ENCODE measurements at places on chromosomes 1 and 21.

DNA sequence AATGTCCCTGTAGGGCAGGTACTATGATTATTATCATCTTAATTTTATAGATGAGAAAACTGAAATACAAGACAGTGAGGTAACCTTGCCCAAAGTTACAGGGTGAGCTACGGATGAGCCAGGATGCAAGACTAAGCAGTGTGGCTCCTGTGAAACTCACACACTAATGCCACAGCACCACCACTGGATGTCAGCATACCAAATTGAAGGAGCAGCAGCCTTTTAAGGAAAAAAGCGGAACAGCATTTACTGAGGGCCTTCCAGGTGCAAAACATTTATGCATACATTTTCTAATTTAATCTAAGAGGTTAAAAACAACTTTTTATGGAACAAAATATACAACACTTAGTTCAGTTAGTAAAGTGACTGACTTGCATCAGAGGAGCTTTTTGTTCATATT is 41.7 kb downstream of the SEC16B start:
- no peak for DNase-seq

GRCh38 chr1:40650075-40650474 is 15.4 kb downstream of the RIMS3 start:
- no peak for DNase-seq

GRCh38 chr1:44270686-44271628 is 57.7 kb downstream of the DMAP1 start:
- no peak for DNase-seq

GRCh38 chr1:215647738-215648137 is 80.6 kb downstream of the KCTD3 start:
- no peak for DNase-seq

DNA sequence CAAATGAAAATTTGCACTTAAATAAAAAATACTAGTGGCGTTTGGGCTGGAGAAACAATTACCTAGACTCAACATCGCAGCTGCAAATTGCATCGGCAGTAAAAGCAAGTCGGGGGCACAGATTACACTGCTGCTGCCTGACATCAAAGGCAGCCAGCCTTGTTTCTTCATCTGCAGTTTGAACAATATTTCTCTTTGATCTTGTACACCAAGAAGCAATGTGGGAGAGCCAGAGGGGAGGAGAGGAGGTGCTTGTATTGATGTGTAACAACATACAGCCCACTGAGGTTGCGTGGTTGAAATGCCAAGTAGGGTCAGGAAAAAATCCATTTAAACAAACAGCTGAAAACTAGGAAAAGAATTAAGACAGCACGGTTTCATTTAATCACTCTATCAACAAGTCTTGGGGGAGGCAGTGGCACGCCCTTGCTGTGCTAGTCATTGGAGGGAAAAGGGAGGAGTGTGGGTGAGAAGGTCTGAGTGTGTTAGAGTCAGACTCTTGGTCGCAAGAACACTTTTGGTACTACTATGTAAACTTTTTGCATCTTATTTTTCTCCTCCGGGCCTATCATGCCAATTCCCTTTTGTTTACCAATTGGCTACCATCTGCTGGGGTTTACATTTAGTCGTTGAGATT is 456.5 kb downstream of the OMA1 start:
- DNase-seq = no peak

DNA sequence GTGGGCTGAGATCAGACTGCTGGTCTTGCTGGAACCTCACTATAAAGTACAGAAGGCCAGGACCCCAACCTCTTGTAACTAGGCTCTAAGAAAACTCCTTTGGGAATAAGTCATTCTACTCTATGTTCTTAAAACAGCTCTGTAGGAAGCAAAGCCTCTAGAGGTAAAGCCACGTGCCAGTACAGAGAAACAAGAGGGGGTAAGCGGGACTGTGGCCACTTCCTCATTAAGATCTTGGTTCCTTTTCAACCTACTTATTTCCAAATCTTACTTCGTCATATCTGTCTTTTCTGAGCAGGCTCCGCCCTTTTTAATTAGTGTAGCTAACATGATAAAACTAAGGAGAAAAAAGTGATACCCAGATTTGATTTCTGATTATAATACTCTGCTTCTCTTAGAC is 3.8 kb downstream of the NCSTN start:
- DNase-seq = no peak

- no peak for DNase-seq
These were observed 87.7 kb upstream of the TNFSF4 start for GRCh38 chr1:173294843-173295242.

DNA sequence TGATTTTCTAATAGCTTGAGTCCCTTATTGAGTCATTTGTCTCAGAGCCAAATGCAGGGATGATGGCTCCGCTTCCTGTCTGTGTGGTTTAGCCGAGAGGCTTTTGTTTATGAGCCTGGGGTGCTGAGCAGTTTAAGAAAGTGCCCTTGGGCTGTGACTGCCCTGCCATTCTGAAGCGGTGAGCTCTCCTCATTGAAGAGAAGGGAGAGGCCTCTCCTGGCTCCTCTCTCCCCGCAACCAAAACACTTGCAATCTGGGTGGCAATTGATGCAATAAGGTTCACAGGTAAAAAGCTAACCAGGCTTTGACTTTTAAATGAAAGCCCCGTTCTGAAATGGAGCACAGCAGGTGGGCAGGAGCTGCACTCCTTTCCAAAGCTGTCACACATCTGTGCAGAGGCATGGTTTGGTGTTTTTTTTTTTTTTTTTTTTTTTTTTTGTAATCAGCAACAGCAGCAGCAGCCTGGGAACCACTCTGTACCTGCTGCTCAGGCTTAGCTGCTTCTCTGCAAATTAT is 403.7 kb downstream of the SIPA1L2 start:
- DNase-seq = no peak

DNA sequence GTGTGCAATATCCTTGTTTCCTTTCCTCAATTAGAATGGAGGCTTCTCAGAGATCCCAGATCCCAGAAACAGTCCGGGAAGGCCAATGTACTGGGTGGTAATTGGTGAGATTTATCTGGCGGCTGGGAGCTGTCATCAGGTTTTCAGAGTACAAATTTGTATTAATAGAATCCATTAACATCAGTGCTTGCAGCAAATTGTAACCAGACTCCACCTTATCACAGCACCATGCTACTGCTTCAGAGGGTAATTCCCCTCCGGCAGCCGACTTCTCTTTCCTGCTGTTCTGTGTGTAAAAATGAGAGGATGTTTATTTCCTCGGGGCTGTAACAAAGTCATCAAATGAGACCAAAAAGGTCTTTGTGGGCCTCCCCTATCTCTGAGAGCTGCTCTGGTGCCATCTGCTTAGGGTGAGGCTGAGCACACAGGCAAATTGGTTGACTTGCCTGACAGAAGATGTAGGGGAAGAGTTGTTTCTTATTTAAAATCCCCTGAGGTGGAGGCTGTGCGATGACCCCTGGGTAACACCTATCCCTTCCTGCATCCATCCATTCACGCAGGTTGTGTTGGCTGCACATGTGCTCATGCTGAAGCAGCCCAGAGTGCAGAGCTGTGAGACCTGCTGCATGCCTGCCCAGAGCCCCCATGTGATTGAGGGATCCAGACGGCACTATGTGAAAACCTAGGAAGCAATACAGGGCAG is 19.2 kb downstream of the NFASC start:
- no peak for DNase-seq

DNA sequence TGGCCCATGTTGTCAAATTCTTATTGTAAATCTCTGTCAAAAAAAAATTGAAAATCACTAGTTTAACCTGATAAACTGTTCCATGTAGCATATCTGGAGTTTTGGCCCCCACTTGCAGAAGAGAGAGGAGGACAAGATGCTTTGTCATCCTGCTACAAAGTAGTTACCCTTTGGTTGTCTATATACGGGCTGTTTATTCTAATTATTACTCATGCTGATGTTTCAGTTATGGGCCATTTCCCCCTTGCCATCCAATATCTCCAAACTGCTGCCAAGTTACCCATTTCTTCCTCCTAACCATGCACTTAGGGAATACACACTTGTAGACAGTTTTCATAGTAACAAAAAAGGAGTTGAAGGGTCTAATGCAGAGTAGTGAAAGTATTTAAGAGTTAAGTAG is 22.6 kb downstream of the STX12 start:
- DNase-seq = no peak

GRCh38 chr1:243346016-243346415 is 90.2 kb downstream of the SDCCAG8 start:
- DNase-seq = no peak

GRCh38 chr1:154521695-154522094 is 19.5 kb upstream of the SHE start:
- DNase-seq = no peak

GRCh38 chr1:228734881-228735801 is at the start of gene RHOU:
Gene RHOU, plus strand, starts transcription at chr1:228735479. Its CDS starts 264 bp downstream, at chr1:228735743.
- no peak for DNase-seq

DNA sequence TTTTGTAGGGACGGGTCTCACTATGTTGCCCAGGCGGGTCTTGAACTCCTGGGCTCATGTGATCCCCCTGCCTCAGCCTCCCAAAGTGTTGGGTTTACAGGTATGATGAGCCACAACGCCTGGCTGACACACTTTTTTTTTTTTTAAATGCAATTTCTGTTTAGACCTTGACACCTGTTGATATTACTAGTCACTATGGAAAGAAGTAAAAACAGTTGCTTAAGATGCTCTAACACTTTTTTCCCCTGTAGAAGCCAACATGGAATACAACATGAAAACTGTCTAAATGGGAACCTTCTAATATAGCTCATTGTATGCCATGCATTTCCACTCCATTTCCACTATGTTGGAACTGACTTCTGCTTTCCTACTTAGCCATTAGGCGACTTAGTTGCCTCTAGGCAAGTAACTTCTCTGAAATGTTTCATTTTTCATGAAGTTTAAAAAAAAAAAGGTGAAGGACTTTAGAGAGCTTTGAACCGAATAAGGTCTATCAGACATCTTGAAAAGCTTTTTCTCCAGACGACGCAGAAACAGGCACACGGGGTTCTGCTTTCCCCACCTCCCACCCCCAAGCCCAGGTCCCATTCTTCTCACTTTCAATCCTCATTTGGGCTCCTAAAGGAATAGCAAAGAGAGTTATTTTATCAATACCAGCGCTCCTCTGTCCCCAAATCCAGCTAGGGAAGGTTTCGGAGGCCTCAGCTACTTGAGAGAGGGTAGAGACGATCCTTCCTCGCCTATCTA is 648 bp upstream of the DR1 start:
- no peak for DNase-seq

DNA sequence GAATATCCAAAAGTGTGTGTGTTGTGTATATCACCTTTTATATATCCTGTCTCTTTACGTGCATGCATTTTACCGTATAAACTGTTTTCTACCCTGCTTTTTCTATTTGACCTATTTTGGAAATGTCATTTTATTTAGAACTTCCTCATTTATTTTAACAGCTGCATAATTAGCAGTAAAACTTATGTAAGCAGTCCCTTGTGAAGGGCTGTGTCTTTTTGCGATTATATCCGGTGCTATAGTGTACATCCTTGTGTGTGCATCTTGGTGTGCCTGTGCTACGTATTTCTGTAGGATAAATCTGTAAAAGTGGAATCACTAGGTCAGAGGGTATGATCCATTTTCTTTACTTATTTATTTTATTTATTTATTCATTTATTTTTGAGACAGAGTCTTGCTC is 7.2 kb downstream of the LGALS8 start:
- DNase-seq = no peak

- DNase-seq = no peak
These were observed 10.0 kb downstream of the SLC16A4 start for GRCh38 chr1:110380672-110381283.

DNA sequence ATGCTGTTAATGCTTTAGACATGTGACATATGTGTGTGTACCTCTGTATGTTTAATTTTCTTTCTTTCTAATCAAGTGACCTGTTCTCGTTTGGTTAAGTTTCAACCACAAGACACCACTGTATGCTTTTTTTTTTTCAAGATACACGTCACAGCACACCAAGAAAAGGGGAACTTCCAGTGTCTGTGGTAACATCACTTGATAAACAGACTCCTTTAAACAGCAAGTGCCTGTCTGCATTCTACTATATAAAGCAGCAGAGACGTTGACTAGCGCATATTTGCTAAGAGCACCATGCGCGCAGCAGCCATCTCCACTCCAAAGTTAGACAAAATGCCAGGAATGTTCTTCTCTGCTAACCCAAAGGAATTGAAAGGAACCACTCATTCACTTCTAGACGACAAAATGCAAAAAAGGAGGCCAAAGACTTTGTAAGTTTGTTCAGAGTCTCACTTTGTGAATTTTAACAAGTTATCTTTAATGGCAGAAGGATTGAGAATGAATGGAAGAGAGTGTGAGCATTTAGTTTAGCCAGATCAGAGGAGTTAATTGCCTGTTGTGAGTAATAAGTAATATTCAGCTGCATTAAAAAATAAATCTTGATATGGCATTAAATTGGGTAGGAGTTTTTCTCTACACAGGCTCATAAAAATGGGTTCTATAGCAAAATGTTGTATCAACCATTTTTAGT is at the start of gene RGS1:
RGS1 (plus strand) TSS at position 275 of the 691 bp plus-strand sequence; CDS start at position 295, 20 bp downstream.
- no peak for DNase-seq

DNA sequence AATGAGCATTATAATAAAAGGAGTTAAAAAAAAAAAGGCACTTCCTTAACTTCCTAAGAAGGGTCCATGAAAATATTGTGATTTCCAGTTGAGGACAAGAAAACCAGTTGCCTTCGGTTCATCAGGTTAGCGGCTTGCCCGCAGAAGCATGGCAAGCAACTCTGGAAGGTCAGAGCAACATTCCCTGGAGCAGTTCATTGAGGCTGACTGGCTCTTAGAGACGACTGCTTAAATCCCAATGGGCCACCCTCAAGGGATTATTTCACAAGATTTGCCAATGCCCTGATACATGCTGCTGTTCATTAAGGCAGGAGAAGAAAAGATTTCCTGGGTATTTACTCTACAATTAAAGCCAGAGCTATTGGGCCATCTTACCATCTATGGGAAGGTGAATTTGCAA is 29.0 kb upstream of the CASQ2 start:
- DNase-seq = no peak

- no peak for DNase-seq
These were observed 30.6 kb upstream of the LYPD8 start for GRCh38 chr1:248786156-248786555.

DNA sequence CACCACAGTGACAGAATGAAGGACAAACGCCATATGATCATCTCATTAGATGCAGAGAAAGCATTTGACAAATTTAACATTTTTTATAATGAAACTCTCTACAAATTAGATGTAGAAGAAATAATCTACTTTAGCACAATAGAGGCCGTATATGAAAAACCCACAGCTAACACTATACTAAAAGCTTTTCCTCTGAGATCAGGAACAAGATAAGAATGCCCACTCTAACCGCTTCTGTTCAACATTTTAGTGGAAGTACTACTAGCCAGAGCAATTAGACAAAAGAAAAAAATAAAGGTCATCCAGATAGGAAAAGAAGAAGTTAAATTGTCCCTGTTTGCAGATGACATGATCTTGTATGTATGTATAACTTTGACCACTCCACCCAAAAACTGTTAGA is 109.7 kb downstream of the SLC35F3 start:
- DNase-seq = no peak

GRCh38 chr1:210132582-210132981 is 100.0 kb upstream of the SERTAD4 start:
- DNase-seq = no peak

DNA sequence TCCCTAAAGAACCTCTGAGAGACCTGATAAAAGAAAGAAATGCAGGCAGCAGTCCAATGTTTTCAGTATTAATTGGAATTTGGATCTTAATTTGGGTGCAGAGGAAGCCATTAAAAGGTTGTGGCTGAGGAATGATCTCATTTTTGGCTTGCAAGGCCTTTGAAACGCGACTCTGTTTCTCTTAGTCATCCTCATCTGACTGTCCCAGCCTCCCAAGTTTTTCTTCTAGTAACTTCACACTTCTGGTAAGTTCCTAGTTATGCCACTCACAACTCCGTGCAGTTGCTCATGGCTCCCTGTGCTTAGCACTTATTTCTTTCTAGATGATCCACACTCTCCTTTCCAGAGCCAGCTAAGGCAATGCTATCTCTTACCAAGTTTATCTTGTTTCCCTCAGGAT is 147.4 kb upstream of the USP24 start:
- no peak for DNase-seq

Measured in cerebellar nuclear complex (tissue), 1 donor.